HCT116 (cell line): ENCODE measurements at places on chromosomes 7 and 10.

GRCh38 chr7:35356495-35356894 lies 102.6 kb upstream of the TBX20 start:
- no peak for DNase-seq

- DNase-seq = no peak
Observed at GRCh38 chr7:92137557-92137956, 3.3 kb upstream of the CYP51A1 start.

DNA sequence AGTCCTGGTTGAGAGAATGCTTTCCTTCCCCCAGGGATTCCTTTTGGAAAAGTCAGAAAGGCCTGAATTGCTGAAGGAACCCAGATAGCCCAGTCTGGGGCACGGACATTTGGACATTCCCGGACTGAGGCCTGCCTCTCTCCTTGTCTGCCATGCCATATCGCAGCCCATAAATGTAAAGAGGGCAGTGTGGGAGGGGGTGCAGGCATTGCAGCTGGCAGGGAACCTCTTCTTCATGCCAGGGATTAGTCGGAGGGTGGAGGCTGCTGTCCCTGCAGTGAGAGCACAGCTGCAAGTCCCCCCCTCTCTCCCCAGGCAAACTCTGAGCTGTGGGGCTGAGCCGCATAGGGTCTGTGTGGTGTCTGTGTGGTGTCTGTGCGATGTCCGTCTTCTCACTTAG lies 486.0 kb upstream of the MKI67 start:
- no peak for DNase-seq

DNA sequence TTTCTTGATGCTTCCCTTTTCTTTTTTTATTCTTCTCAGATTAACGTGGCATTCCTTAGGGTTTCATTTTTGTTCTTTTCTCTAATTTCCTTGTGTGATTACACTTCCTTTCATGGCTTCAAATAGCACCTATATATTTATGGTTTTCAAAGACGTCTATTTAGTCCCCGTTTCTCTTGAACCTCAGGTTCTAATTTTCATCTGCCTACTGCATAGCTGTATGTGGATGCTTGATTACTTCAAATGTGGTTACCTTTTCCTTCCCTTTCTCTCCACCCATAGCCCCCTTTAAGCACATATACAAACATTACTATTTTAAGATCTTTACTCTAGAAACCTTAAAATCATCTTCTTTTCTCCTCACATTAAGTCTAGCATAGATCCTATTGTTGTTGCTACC lies 2.4 kb downstream of the TPST1 start:
- DNase-seq = no peak
